Lower lobe of right lung (tissue), 2 donors: ENCODE measurements at places on chromosomes 7 and 10.

GRCh38 chr7:150957133-150958020 is 20.7 kb downstream of the KCNH2 start:
- no peak for DNase-seq

GRCh38 chr10:10138685-10139084 is 879.0 kb upstream of the CELF2 start:
- no peak for DNase-seq

DNA sequence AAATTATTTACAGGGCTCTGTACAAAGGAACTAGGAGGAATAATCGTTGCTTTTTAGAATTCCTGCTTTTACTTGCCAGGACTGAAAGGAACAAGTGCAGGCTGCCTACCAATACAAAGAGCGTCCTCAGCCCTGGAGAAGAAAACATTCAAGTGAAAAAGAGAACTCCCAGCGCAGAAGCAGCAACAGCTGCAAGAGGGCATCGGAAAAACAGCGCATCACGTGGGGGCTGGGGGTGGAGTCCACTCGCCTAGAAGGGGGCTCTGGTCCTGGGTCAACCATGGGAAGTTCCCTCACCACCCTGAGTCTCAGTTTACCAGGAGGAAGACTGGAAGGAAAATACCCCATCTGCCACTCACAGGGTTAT is 385 bp upstream of the C10orf90 start:
- no peak for DNase-seq

DNA sequence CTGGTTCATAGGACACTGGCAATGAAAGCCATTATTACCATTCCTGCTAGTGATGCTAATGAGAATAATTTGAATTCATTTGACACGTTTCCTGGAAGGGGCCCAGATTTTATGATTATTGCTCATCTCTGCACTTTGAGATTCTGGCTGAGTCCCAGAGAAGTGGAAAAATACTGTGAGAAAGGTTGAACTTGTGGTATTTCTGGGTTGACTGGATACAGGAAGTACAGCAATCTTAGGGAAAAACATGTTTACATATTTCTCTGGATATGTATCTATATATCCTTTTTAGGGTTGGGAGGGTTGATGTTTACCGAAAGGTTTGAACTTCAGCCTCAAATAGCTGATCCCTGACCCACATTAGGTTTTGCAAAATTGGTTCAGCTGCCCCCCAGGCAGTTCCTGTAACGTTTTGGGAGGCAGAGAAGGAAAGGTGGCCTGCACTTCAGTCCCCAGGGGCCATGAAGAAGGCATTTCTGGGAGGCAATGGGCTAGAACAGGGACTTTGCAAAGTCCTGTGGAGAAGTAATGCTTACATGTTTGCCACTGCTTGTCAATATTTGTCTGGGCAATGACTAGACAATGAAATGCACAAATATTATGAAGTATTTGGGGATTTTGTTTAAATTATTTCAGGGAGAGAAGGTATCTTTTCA is 253.7 kb upstream of the PITRM1 start:
- no peak for DNase-seq

- DNase-seq = no peak
These were observed 436.0 kb upstream of the GRM3 start for GRCh38 chr7:86207740-86208139.

- DNase-seq = no peak
These were observed 4.8 kb downstream of the ELN start for GRCh38 chr7:74032624-74033371.

DNA sequence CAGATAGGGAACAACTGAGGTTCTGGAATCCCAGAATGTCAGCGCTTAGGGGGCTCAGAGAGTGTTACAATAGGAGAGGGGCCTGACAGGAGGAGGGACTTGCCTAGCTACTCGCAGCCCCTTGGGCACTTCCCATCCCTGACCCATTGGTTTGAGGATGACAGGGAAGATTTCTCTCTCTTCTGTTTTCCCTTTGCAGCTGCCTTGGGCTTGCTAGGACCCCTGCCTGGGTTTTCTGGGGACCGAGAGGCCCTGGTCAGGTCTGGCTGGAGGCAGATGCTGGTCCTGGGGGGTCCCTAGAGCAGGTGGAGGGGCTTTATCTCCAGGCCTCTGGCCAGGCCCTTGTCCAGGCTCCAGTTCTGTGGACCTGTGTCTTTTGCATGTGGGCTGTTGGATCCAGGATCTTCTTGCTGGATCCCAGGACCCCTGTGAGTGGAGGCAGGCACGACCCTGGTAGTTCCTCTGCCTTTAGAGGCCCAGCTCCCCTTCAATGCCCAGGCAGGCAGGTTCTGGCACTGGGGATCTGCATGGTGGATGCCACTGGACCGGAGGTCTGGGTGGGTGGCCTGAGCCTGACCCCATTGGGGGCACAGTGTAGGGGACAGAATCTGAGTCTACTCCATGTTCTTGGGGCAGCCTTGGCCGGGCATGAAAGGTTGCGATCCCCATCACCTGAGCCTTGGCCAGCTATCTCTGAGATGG is 26.9 kb downstream of the RAMP3 start:
- DNase-seq = no peak

DNA sequence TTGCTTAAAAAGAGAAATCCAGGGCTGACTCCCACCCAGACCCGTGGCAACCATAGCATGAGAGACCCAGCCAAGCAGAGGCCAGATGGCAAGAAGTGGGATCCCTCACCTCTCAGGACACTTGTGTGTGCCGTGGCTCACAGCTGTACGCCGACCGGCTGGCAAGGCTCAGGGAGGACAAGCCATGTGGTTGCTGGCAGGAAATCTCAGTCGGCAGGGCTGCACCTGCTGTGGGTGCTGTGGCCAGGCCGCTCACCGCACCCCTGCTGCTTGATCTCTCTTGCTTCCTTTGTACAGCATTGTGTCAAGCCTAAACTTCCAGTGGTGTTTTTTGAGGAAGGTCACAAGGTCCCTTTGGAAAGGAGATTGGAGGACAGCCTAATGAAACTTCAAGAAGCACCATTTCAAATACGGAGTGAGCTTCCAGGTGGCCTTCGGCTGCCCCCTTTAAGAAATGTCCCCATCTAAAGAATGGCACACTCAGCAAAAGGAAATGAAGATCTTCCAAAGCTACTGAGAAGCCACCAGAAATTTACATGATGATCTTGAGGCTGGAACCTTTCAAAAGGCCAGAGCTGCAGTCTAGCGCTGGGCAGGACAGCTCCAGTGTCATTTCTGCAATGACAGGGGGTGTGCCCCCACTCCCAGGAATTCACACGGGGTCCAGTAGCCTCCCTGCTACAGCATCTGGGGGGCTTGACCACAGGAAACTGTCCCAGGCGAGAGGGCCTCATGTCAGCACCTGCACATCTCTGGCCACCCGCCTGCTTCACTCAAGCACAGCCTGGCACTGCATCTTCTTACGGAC is 409.0 kb upstream of the MGMT start:
- DNase-seq = no peak

DNA sequence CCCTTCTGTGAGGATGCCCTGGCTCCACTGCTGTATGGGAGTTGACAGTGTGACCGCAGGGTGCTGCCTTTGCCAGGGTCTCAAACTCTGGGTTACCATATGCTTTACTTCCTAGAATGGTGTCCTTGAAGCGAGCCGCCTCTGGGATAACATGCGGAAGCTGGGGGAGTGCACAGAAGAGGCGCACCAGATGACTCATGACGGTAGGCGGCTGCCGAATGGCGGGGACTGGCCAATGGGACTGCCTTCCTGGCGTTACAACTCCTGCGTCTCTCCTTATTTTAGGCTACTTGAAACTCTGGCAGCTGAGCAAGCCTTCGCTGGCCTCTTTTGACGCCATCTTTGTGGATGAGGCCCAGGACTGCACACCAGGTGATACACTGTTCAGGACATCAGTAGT is 27.3 kb downstream of the FBH1 start:
- DNase-seq = no peak

- no peak for DNase-seq
These were observed 36.2 kb downstream of the NAMPT start for GRCh38 chr7:106248600-106248999.

- no peak for DNase-seq
These were observed 31.5 kb downstream of the MBL2 start for GRCh38 chr10:52740913-52741675.

DNA sequence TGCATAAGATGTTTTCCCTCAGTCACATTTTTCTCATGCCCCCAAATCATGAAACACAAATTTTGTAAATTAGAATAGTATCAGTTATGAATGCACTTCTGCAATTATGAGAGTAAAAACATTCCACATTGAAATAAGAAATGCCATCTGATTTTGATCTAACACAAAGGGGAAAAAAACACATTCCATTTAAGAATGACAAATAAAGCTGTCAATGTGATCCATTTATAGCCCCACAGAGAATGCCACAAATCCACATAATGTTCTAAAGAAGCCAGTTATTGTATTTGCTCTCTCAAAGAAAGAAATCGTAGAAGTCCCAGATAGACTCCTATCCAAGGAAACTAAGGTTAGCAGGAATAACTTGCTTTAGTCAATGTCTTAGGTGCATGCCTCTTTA is 48.7 kb upstream of the RHOBTB1 start:
- no peak for DNase-seq

- no peak for DNase-seq
These were observed 77.8 kb upstream of the IKZF1 start for GRCh38 chr7:50226669-50227068.

DNA sequence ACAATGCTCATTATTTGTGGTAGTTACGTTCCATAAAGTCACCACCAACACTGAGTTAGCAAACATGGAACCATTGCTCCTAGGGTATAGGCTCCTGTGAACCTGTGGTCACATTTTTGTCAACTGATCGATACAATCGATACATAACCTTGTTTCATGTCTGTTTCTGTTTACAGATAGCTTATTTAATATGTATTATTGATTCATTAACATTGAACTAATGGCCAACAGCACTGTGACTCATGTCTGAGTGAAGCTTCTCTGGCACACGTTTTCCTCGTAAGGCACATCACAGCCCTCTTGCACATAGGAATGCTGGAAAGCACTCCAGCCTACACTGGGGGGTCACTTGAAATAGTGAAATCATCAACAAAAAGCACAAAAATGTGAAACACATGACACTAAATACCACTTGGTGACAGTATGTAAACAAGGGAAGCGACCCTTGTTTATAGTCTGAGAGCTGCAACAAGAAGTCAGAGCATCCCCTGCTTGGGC is 27.0 kb downstream of the GHRHR start:
- no peak for DNase-seq

DNA sequence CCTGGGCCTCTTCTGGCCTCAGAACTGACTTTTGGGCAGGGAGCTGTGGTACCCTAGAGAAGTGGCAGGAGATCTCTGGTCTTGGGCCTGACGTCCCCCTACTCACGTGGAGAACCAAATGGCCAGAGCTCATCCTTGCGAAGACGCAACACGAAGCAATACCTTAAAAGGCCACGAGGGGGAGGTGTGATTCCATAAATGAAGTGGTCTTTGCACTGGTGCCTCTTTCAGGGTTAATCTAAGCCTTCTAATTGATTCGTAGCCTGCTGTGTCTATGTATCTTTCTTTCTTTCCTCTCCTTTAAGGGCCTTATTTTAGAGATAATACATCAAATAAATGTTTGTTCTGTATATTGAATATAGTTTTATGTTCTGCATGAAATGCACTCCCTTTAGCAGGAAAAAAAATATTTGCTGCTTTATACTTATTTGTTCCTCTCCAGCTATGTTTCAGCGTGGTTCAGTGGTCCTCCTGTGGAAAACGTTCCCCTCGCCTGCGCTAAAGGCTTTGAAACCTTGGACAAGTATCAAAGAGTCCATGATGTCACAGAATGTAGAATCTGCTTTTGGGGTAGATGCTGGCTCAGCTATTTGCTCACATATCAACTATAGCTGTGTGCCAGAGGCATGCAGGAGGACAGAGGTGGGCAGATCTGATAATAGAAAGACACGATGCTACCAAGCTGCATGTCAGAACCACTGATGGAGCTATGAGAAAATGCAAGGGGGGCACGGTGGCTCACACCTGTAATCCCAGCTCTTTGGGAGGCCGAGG is 41.0 kb downstream of the STRA8 start:
- DNase-seq = no peak

- DNase-seq = no peak
These were observed 181.2 kb downstream of the BICC1 start for GRCh38 chr10:58693919-58694318.

- no peak for DNase-seq
These were observed 147.0 kb downstream of the OAT start for GRCh38 chr10:124271676-124272075.

GRCh38 chr10:18159557-18159956 is 19.3 kb downstream of the CACNB2 start:
- DNase-seq = no peak

- no peak for DNase-seq
These were observed 3.8 kb downstream of the ZNF655 start for GRCh38 chr7:99562114-99562784.

- DNase-seq = peak; percentile 27
These were observed 58.7 kb downstream of the ZRANB1 start for GRCh38 chr10:125000366-125001312.

GRCh38 chr7:158317238-158318205 is 270.1 kb downstream of the PTPRN2 start:
- DNase-seq = no peak

- no peak for DNase-seq
These were observed 32.4 kb upstream of the HSPA12A start for GRCh38 chr10:116774728-116775151.

DNA sequence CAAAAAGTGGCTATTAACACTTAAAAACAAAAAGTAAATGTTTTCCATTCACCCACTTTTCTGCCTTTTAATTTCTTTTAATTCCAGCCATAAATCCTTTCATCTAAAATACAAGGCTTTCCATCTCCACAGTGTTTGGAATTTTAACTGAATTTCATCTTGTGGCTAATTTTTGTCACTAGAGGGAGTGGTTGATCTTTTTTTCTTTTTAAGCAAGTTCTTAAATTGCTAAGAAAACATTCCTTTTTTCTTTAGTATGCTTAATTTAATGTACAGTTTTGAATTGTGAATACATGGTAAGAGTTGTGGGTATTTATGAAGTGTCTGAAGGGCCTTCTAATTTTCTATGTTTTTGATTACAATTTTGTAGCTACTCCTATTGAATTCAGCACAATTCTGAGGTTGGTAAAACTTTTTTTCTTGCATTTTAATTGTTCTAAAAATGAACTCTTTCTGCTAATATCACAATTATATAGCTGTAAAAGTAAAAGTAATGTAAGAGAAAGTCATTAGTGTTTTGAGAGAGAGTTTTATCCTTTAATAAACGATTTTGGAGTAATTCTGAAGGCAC is 54.9 kb upstream of the ANK3 start:
- DNase-seq = no peak

DNA sequence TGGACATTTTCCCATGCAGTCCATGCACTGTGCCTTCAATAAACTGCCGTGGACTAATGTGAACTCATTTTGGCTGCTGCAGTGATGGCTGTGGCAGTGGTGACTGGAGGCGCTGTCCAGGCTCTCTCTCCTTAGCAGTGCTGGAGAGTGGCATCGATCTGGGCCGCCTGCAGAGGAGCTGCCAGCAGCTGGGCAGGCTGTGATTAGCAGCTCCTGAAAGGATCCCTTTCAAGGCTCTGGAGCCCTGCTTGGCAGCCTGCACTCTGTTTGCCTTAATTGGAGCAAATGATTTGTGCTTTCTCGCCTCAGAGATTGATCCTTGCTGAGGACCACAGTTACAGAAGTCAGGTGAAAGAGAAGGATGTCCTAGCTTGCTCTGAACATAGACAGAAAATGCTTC is 130.1 kb upstream of the VWC2 start:
- no peak for DNase-seq
